ENCODE measurements at places on chromosomes 16 and 17.

DNA sequence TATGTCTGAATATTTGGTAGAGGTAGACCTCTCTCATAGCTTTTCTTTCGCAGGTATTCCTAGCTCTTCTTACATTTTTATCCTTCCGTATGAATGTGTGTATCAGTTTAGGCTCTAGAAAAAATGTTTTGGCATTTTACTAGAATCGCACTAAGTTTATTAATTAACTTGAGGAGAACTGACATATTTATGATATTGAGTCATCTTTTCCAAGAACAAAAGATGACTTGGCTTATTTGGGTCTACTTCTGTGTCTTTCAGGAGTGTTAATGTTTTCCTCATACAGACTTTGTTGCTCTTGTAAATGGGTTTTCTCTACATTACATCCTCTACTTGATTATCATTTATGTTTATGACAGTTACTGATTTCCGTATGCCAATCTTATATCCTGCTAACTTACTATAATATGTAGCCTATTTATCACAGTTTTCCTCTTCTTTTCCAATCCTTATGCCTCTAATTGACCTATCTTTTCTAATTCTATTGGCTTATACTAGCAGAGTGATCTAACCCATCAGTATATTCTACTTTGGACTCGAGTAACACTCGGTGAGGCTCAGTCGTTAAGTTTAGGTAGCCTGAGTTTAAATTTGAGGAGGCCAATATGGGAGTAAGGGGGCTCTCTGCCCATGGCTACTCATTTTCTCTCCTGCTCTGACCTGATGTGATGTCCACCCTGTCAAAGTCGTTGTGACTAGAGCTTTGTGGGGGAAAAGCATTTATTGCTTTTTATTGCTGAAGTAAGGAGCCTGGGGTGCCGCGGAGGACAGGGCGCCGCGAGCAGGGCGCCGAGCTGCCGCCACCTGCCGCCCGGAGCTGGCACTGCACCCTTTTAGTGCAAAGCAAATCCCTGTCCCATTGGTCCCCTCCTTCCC is 20.0 kb downstream of the ST6GALNAC1 start:
- DNase-seq, result peak; percentile 91

- no peak for DNase-seq
These were observed 469.3 kb downstream of the TOX3 start for GRCh38 chr16:52077607-52078006.

DNA sequence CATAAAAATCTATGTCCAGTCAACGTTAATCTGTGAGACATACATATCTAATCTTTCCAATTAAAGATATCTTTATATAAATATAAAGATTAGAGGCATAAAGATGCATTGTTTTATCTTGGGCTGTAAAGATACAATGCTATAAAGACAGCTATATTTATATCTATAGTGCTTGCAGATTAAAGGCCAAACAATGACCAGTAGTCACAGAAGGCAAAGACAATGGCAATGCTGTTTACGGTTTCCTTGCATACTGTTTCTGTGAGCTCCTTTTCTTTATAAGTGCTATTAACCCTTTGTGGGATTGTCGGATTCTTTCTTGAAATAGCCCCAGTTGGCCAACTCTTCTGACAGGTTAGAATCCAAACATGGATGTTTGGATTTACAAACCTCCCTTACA is 85.5 kb upstream of the SALL1 start:
- DNase-seq, result no peak

DNA sequence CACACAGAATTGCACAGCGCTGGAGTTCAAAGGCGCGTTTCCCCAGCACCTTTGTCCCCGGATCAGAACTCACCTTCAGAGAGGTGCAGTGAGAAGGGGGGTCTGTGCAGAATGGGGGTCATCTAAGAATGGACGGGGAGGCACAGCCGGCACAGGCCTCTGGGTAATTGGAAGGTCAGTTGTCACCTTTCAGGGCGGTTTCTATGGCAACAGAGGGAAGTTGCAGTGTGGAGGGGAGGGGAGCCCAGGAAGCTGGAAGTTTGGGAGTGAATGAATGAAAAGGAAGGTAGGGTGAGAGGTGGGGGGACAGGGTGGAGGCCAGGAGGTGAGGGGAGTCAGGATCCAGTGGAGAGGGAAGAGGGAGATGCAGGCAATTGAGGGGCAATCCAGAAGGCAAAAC is 12.4 kb upstream of the KCNG4 start:
- DNase-seq, result no peak

DNA sequence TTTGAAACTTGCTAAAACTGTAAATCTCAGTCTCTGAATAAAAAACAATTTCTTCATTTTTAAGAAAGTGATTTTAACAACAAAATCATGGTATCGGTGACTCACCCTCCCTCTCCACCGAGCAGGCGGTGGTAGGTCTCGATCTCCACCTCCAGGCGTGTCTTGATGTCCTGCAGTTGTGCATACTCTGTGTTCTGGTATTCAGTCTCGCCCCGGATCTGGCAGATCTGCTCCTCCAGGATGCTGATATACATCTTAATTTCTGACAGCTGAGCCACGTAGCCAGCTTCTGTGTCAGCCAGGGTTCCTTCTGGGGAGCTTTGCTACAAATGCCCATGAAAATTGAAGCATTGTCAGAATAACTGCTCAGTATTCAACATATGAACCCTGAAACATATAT is 15.4 kb upstream of the KRT24 start:
- no peak for DNase-seq
